ENCODE measurements at places on chromosomes 5 and 9.

DNA sequence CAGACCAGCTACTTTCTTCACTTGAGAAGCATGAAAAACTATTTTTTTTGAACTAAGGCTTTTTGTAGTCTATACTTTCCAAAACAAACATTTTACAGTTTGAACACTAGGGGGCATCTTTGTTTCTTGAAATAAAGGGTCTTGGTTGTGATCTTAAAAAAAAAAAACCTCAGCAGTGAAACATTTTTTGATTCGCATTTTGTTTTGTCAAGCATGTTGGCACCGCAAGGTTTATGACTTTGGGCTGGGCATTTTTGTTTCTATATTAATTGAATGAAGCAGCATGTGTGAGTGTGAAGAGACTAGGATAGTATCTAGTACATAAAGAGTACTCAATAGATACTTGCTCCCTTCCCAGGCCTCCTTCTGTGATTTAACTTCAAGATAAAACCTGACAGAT, 31.6 kb upstream of the ACOT12 start:
- DNase-seq: no peak

GRCh38 chr9:112711050-112711689, 6.7 kb downstream of the INIP start:
- DNase-seq: no peak

DNA sequence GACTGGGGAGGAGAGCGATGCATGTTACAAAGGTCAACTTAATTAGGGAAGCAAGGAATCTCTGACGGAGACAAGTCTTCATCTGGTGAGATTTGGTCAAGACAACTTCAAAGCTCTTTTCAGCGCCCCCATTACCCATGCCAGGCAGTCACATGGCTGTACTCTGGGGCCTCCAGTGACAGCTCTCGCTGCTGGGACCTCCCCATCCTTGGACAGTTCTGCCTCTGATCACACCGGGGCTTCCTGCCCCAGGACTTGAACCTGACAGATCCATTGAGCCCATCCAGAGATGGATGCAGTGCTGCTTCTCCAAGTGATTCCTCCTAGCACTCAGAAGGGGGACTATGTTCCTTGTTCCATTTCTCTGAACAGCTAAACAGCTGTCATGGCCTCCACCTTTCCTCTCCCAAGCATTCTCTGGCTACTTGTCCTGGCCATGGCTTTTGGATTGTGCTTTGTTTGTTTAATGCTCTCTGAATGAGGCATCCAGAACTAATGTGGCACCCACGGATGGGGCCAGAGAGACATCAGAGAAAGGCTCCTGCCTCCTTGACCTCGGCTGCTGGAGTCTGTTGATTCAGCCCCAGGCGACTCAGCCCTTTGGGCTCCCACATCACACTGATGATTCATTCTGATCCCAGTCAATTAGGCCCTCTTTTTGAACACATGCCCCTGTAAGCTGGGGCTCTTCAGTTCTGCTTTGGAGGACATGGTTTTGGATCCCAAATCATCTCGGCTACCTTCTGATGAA, 122.1 kb upstream of the ADAMTS16 start:
- no peak for DNase-seq

GRCh38 chr5:125574491-125575044, 828.1 kb upstream of the ZNF608 start:
- DNase-seq: no peak

DNA sequence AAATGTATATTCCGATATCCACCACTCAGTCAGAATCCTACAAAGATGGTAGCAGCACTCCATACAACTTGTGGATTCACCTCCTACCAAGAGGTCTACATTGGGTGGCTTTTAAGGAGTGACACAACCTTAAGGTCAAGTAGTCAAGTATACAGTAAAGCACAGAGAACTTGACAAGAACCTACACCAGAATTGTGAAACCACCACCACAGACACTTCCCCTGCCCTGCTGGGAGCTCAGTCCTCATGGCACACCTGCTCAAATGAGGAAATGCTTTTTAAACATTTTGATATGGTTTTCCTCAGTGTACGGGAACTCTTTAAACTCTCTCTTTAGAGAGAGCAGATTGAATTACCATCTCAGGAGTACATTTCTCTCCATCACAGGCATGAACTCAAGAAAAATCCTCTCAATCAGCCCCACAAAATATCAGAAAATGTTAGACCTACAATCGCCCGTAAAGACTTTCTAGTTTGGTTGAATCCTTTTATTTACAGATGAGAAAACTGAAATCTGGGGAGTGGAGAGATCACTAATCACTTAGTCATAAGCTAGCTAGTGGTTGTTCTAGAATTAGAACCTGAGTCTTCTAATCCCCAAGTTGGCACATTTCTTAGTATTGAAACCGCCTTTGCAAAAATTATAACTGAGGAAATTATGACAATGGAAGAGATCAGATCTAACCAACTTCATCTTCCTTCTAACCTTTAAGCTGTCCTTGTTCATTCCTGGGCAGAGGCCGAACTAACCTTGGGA, 38.5 kb upstream of the NR4A3 start:
- no peak for DNase-seq

- no peak for DNase-seq
Measured at GRCh38 chr5:95856501-95856981, 34.0 kb upstream of the GLRX start.

GRCh38 chr5:170426149-170426767, 37.1 kb upstream of the KCNMB1 start:
- no peak for DNase-seq

DNA sequence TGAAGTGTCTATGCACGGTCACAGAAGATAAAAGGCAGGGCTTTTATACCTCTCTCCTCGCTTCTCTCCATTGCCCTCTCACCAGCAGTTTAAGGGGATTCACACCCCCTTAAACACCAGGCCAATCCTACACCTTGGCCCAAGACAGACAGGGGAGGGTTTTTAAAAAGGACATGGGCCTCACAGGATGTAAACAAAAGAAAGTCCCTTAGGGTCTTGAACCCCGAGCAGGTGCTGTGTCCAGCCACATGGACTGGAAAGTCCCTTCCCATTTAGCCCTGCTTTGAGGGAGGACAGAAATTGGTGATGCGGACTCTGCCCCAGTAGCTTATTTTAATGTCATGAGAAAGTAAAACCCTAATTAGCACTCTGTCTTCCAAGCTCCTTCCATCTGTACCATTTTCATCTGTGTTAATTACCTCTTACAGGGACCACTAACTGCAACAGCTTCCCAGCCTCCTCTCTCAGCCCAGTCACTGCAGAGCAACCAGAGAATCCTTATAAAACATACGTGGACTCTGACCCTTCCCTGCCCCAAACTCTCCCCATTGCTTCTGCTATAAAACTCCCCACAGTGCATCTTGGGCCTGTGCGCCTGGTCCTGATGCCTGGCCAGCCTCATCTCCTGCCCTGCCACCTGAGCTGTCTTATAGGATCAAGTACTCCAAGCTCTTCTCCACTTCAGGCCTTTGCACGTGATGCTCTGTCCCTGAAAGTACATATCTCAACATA, 16.7 kb downstream of the WHRN start:
- DNase-seq: no peak

DNA sequence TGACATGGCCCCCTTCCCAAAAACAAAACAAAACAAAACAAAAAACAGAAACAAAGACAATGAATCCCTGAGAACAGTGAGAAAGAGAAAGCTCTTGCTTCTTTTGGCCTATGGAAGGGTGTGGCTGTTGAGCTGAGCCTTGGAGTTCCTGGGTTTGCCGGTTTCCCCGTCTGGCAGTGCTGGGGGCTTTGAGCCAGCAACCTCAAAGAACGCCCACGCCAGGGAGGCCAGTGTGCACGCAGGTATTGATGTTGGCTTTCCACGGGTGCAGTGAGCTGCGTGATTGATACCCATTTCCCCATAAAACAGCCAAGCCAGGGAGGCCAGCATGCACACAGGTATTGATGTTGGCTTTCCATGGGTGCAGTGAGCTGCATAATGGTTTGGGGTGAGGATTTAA, 8.3 kb upstream of the LCN1 start:
- no peak for DNase-seq

- DNase-seq: no peak
Measured at GRCh38 chr9:115234094-115234493, 116.1 kb upstream of the TNC start.

GRCh38 chr9:128523199-128523925, 18.8 kb downstream of the GLE1 start:
- DNase-seq: no peak

DNA sequence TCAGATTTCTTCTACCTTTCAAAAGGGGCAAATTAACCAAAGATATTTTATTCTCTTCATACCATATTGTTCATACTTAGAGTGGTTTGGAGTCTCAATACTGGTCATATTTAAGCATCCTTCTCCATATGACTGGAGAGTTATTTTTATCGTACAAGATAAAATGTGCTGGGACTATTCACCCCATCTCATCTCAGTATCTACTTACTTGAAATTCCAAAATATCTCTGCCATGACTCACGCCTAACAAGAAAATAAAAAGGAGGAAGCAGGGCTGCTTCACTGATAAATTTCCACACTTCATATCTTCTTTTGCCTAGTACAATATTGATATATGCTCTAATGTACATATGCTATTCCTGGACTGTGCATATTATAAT, 277.9 kb upstream of the CDH9 start:
- no peak for DNase-seq

GRCh38 chr5:178625679-178626483, 969 bp downstream of the CLK4 start:
- DNase-seq: no peak

DNA sequence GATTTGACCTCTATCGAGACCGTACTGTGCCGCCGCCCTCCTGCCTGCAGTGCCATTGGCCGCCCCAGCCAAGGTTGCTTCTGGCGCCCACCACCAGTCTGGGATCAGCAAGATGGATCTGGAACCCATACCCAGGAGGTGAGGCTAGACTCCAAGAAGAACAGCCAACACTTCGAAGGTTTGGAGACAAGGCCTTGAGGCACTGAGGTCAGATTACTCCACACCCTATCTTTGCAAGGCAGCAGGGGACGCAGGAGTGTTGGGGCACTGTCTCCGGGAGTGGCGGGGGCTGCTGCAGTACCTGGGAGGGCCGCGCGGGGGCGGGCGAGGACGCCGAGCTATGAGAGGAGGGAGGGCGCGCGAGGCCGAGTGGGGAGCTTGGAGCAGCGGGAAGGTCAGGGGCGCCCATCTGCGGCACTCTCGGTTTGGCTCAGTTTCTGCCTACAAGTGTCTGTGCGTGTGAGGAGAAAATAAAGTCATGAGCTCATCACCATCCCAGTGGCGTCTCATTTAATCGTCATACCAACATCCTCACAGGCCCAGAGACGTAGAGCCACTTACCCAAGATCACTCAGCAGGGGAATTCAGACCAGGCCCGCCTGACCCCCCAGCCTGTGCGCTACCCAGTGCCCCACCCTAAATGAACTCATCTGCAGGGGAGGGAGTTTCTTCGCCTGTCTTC, 20.5 kb upstream of the PSD2 start:
- peak; percentile 55 for DNase-seq

DNA sequence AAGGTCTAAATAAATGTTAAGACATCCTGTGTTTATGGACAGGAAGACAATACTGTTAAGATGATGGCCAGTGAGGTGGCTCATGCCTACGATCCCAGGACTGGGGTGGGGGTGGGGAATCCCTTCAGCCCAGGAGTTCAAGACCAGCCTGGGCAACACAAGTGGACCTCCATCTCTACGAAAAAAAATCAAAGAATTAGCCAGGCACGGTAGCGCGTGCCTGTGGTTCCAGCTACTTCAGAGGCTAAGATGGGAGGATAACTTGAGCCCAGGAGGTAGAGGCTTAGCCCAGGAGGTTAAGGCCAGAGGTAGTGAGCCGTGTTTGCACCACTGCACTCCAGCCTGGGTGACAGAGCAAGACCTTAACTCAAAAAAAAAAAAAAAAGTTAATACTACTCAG, 5.3 kb downstream of the ROR2 start:
- DNase-seq: no peak

DNA sequence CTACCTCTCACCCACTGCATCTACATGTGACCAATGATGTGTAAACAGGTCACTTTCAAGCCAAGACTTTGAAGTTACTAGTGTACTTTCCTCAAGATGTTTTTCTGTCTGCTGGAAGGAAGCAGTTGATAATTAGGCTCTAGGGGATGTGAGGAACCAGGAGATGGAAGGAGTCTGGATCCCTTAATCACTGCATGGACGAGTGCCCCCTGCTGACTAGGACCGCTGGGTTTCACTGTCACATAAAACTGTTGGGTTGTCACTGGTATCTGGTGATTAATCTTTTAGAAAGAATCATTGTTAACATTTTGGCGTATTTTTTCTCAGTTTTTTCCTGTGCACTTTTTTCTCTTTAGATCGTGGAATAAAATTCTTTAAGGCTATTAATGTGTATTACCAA, 79.5 kb downstream of the SREK1 start:
- no peak for DNase-seq

DNA sequence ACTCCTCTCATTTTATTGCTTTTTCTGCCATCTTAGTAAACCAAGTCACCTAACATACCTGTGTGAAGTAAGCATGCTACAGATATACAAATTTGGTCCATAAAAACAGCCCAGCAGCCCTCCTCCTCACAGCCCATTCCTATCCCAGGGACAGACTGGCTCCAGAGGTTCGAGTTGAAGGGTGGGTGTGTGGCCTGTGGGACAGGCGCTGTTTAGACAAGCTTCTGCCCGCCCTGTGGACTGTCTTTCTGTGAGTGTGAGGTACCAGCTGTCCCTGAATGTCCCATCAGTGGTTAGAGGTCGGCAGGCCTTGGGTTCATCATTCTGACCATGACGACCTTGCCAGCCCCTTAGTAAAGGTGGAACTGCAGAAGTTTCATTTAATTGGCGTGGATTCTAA, 82.0 kb downstream of the WNK2 start:
- no peak for DNase-seq

- no peak for DNase-seq
Measured at GRCh38 chr5:131280417-131280816, 16.6 kb downstream of the CDC42SE2 start.

GRCh38 chr5:7849681-7850394, 1.1 kb downstream of the CFAP90 start:
- DNase-seq: no peak

Data from activated CD4-positive, alpha-beta T cell treated with anti-CD3 and anti-CD28 coated beads for 1 hour (primary cell).